ENCODE measurements at places on chromosomes 3 and 15.

GRCh38 chr3:184968115-184968514 lies 156.1 kb downstream of the VPS8 start:
- DNase-seq, result no peak

GRCh38 chr3:94127115-94127514 lies 64.3 kb downstream of the NSUN3 start:
- no peak for DNase-seq

DNA sequence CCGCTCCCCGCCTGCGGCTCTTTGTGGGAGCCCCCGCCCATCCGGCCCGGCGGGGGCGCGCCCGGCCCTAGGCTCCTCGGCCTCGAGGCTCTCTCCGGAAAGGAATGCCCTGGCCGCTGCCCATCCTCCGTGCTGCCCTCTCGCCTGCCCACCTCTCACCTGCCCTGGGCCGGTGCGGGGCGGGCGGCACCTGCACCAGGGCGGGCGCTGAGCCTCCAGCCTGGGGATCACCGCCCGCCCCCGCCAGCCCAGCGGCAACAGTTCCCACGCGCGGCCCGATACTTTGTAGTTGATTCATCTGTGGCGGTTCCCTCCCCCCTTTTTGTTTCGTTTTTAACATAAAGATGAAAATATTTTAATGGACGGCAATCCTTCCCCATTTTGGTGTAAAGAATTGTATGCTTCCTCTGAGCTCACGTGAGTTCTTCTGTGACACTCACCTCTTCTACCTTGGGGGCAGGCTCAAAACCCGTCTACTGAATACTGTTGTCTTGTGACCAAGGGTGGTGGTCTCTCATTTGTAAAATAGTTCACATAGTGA lies 1.9 kb downstream of the KLF13 start:
- peak; percentile 92 for DNase-seq

- DNase-seq, result no peak
These were observed 140.6 kb upstream of the SLITRK3 start for GRCh38 chr3:165336786-165337185.

- no peak for DNase-seq
These were observed 70.7 kb upstream of the ACAD9 start for GRCh38 chr3:128808672-128809071.

- DNase-seq, result no peak
These were observed 986.5 kb downstream of the TUSC7 start for GRCh38 chr3:117695871-117696645.

DNA sequence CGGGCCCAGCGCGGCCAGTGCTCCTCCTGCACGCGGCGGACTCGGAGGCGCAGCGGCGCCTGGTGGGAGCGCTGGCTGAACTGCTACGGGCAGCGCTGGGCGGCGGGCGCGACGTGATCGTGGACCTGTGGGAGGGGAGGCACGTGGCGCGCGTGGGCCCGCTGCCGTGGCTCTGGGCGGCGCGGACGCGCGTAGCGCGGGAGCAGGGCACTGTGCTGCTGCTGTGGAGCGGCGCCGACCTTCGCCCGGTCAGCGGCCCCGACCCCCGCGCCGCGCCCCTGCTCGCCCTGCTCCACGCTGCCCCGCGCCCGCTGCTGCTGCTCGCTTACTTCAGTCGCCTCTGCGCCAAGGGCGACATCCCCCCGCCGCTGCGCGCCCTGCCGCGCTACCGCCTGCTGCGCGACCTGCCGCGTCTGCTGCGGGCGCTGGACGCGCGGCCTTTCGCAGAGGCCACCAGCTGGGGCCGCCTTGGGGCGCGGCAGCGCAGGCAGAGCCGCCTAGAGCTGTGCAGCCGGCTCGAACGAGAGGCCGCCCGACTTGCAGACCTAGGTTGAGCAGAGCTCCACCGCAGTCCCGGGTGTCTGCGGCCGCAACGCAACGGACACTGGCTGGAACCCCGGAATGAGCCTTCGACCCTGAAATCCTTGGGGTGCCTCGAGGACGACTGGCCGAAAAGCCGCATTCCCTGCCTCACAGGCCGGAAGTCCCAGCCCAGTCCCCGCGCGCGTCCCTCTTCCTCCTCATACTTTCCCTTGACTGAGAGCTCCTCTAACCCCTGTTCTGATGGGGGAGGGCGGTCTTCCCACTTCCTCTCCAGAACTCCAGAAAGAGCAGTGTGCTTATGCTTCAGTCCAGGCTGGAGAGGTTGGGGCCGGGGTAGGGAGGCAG lies 1.4 kb upstream of the IL17RC start:
- DNase-seq, result peak; percentile 62

DNA sequence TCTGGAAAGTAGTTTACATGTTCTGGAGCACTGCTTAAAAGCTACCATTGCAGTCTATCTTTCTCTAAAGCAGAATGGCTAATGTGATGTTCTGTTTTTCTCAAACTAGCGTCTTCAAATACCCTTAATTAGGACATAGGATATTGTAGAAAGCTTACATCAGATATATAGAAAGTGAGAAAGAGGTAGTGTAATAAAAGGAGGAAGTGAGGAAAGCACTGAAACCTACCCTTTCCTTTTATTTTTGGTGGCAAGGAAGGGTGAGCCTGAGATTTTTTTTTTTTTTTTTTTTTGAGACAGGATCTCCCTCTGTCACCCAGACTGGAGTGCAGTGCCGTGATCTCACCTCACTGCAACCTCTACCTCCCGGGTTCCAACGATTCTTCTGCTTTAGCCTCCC lies 9.4 kb downstream of the SENP2 start:
- no peak for DNase-seq

- DNase-seq, result no peak
These were observed 195.8 kb upstream of the GPR149 start for GRCh38 chr3:154625756-154626155.

GRCh38 chr15:70526974-70527325 lies 236.4 kb downstream of the UACA start:
- no peak for DNase-seq

DNA sequence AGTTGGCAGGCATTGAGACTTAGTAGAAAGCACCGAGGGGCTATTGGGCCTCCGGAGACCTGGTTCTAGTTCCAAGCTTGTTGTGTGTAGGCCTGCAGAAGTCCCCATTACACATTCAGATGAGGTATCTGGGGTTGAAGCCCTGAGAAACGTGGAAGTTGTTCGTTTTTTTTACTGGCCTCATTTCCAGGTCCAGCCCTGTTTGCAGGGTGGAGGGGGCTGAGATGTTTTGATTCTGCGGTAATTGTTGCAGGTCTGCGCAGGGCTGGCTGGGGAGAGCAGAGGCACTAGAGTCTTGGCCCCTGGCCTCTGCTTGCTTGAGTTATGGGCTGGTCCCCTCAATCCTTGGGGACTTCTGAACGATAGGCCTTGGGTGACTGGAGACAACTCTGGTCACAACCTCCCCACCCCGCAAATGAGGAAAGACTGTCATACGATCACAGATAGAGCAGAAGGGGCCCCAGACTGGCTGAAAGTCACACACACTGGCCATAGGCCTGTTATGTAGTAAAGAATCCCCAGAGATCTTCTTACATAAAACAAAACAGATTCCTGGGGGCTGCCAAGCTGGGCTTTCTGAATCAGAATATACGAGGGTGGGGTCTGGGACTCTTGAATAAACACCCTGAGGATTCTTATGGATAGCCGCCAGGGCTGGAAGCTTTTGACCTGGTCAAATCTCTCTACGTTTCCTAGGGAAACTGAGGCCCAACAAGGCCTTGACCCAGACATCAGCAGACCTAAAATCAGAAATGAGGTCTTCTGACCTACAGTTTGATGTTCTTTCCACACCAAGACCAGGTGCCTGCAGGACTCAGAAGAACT lies 15.6 kb downstream of the KBTBD13 start:
- no peak for DNase-seq

GRCh38 chr3:107085261-107085660 lies 292.0 kb upstream of the CCDC54 start:
- DNase-seq, result no peak

DNA sequence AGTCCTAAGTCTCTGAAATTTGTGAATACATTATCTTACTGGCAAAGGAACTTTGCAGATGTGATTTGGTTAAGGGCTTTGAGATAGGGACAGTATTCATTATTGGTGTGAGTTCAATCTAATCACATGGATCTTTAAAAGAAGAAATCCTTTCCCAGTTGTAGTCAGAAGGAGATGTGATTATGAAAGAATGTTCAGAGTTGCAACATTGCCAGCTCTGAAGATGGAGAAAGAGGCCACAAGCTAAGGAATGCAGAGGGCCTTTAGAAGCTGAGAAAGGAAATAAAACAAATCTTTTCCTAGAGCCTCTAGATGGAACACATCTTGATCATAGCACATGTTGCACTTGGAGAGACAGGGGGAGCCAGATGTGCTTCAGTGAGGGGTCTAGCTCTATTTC lies 27.7 kb upstream of the SIAH2 start:
- DNase-seq, result no peak

- DNase-seq, result peak; percentile 12
These were observed 23.9 kb downstream of the ATP1B3 start for GRCh38 chr3:141900343-141900742.

GRCh38 chr3:58116161-58116955 lies 94.4 kb downstream of the DNASE1L3 start:
- DNase-seq, result peak; percentile 52

- peak; percentile 44 for DNase-seq
These were observed 27.6 kb upstream of the RAB7A start for GRCh38 chr3:128698211-128699047.

DNA sequence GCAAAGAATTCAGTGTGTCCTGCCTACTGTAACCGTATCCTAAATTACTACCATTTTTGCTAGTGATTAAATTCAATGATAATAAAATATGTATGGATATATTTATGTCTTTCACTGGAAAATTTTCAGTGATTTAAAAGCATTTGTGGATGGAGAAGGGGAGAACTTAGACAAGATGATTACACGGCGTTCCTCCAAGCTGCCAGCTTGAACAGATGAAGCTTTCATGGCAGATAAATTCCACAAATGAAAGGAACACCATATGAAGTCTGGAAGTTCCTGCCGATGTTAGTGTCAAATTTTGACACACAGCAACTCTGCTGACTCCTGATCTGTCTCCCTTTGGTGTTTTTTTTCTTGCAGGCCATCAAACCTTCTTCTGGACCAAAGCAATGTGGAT lies 364.7 kb downstream of the EPHA3 start:
- DNase-seq, result no peak

GRCh38 chr3:36540888-36541518 lies 160.7 kb downstream of the STAC start:
- DNase-seq, result no peak

DNA sequence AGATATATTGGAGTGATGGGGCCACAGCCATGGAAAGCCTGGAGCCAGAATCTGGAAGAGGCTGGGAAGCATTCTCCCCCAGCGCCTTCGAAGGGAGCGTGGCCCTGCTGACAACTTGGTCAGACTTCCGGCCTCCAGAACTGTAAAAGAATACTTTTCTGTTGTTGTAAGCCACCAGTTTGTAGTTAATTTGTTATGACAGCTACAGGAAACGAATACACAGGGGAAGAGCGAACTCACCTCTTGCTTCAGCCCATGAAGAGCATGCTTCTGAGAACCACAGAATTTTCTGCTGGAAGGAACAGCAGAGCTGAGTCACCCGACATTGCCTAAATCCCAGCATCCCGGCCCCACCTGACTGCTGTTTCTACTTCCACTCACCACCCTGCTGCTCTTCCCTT lies 501.7 kb downstream of the SHQ1 start:
- DNase-seq, result no peak

- no peak for DNase-seq
These were observed 910.1 kb downstream of the MCTP2 start for GRCh38 chr15:95141486-95141885.

Data from activated CD4-positive, alpha-beta T cell treated with anti-CD3 and anti-CD28 coated beads for 36 hours (primary cell).